ENCODE measurements at places on chromosomes 7 and 10. TPM values are rescaled to one million over a fixed set of nuclear protein-coding genes. Genes with fewer than 3 reads are reported as not detected.

DNA sequence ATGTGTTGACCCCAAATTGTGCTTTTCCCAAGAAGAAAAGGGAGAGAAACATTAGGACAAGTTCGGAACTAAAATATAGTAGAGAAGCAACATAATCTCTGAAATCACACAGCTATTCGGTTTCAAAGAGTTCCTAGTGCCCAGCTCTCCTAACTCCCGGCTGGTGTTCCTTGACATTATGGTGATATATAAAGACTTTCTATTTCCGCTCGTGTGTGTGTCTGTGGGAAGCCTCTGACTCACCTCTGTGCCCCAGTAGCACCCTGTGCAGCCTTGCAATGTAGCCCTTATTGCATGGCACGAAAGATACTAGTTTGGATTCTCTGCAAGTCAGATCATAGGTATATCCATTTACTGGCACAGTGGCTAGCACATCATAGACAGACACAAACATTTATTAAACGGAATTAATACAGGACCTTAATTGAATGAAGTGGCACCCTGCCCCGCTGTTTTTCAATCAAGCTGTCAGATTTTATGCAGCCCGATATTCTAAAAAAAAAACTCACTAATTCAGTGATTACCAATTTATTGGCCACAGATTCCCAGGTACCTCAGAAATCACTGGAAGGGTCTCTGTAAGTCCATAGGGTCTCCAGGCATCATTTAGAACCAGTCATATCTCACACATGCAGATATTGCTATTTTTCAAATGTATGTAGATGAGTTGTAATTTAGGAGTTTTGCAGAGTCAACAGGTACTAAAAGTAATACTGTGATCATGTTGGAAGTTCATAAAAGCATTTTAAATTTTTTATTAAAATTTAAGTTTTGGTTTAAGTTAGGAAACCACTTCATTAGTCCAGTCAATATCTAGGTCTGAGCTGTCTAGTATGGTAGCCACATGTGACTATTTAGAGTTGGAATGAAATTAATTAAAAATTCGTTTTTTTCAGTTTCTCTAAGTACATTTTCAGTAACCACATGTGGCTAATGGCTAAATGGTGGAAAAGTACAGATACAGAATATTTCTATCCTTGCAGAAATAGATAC, 43.3 kb downstream of the SFTPD start:
- peak overlapping the region; percentile 38 for H3K4me3 ChIP-seq
- H3K27ac ChIP-seq, result peak overlapping the region; percentile 82
- H3K36me3 ChIP-seq, result no peaks in the 10 kb centered on the region
- DNase-seq, result no peak
- H3K27me3 ChIP-seq, result no peaks in the 10 kb centered on the region
- H3K4me1 ChIP-seq, result no peaks in the 10 kb centered on the region

DNA sequence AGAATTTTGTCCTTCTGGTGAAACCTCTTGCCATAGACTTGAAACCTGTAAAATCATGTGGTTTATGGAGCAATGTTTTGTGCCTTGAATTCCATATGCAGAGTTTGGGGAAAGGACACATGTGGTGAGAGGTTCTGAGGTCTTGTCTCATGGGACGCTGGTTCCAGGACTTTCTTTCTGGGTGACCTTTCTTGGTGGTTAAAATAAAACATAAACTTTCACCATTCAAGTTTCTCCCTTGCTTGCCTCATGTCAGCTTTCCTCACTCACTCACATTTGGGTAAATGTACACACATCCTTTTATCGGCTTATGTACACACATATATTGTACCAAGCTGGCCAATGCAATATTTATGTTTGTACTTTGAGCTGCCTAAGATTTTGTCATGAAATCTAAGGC, 144.9 kb upstream of the CELF2 start:
- H3K27ac ChIP-seq, result no peak overlapping the region
- H3K4me3 ChIP-seq, result no peak overlapping the region
- H3K27me3 ChIP-seq, result peaks cover 13% of the 10 kb centered on the region
- DNase-seq, result no peak
- H3K36me3 ChIP-seq, result no peaks in the 10 kb centered on the region
- H3K4me1 ChIP-seq, result no peaks in the 10 kb centered on the region

DNA sequence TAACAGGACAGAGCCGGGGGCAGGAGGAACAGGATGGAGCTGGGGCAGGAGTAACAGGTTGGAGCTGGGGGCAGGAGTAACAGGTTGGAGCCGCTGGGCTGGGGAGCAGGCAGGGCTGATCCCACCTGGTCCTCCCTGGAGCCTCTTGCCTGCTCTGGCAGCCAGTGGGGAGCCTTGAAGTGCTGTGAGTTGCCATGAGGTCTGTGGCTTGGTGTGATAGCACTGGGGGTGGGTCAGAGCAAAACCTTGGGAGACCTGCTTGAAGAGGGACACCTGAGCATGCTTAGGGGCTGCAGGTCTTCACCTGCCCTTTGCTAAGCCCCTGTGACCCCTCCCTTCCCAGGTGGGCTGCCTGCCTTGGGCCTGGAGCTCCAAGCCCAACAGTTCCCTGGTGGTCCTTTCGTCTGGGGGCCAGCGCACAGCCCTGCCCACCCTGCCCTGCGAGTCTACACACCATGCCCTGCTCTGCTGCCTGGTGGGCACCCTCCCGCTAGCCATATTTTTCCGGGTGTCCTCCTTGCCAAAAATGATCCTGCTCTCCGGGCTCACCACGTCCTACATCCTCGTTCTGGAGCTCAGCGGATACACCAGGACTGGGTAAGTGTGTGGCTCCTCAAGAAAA, 111.6 kb downstream of the ADCY1 start:
- H3K27me3 ChIP-seq, result no peaks in the 10 kb centered on the region
- DNase-seq, result peak; percentile 60
- H3K27ac ChIP-seq, result peak overlapping the region; percentile 54
- no peak overlapping the region for H3K4me3 ChIP-seq
- H3K4me1 ChIP-seq, result no peaks in the 10 kb centered on the region

DNA sequence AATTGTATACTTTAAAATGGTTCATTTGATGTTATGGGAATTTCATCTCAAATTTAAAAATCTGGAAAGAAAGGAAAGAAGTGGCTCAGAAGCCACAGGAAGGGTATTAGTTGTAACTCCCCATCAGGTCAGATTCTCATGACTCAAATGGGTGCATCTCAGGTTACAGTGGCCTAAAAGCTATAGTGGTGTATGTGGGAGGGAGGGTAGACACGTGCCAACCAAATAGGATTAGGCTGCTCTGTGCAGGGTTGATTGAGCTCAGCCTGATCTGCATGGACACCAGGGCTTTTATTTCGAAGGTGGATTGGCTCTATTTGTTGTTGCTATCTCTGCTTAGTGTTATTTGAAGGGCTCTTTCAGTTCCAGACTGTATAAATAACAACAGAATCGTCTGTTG, 121.5 kb upstream of the PRR15 start:
- no peaks in the 10 kb centered on the region for H3K4me1 ChIP-seq
- H3K27ac ChIP-seq, result no peak overlapping the region
- no peaks in the 10 kb centered on the region for H3K27me3 ChIP-seq
- no peak for DNase-seq

DNA sequence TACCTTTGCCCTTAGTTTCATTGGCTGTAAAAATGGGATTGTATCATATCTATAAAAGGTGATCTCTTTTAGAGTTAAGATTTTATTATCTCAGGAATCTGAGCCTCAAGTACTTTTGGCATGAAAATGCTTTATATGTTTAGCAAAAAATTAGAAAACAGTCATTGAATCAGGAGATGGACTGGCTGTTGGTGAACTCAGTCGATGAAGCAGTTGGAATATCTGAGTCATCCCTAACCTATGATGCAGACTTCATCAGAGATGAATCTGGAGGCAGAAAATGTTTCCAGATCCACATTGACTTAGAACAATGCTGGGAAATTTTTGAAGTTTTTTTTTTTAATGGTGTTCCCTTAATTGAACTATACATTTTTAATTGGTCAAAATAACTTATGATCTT, 228.5 kb downstream of the SLC25A13 start:
- no peaks in the 10 kb centered on the region for H3K27me3 ChIP-seq
- no peak overlapping the region for H3K27ac ChIP-seq
- no peak overlapping the region for H3K4me3 ChIP-seq
- H3K4me1 ChIP-seq, result no peaks in the 10 kb centered on the region
- DNase-seq, result no peak

Gene FLNC
- total RNA-seq, result 0.42 TPM

- no peak for DNase-seq
- H3K27me3 ChIP-seq, result peaks cover 44% of the 10 kb centered on the region
- H3K27ac ChIP-seq, result peak overlapping the region; percentile 76
These were observed 1.5 kb upstream of the LAMB1 start for GRCh38 chr7:108004220-108005142.

Measured in spleen (tissue), 13 donors.